Muscle of arm (tissue), 14 donors: ENCODE measurements at places on chromosomes 6 and 20. TPM values are rescaled to one million over a fixed set of nuclear protein-coding genes. Genes with fewer than 3 reads are reported as not detected.

MAFB gene
- polyA plus RNA-seq = 9.9 TPM

TOX2 gene
- polyA plus RNA-seq = 3.3 TPM

ADGB gene
- not detected for polyA plus RNA-seq

LY6G6F gene
- not detected for polyA plus RNA-seq

C6orf15 gene
- not detected for polyA plus RNA-seq

RNF39 gene
- 0.33 TPM for polyA plus RNA-seq

MRAP2 gene
- polyA plus RNA-seq = 28.7 TPM

DOP1A gene
- 13.7 TPM for polyA plus RNA-seq

BPIFB4 gene
- not detected for polyA plus RNA-seq

FAM83D gene
- polyA plus RNA-seq = 6.0 TPM

OR12D3 gene
- polyA plus RNA-seq = not detected

CALHM6 gene
- 2.9 TPM for polyA plus RNA-seq

GJA1 gene
- 67.2 TPM for polyA plus RNA-seq

PAK5 gene
- 0.17 TPM for polyA plus RNA-seq

PSORS1C2 gene
- 0.85 TPM for polyA plus RNA-seq

LINC00237 gene
- 0.42 TPM for polyA plus RNA-seq

TMEM170B gene
- polyA plus RNA-seq = 8.0 TPM

MYB gene
- polyA plus RNA-seq = 1.3 TPM

C6orf132 gene
- 0.53 TPM for polyA plus RNA-seq

ADGRF1 gene
- 0.03 TPM for polyA plus RNA-seq

TMEM74B gene
- 6.1 TPM for polyA plus RNA-seq

CD93 gene
- polyA plus RNA-seq = 61.0 TPM

MOG gene
- not detected for polyA plus RNA-seq

MARCKS gene
- polyA plus RNA-seq = 269 TPM

FNDC1 gene
- polyA plus RNA-seq = 308 TPM

DCDC2 gene
- 0.16 TPM for polyA plus RNA-seq

C20orf144 gene
- polyA plus RNA-seq = not detected

CLDN20 gene
- polyA plus RNA-seq = 0.54 TPM

CD109 gene
- 16.6 TPM for polyA plus RNA-seq

TPBG gene
- 9.2 TPM for polyA plus RNA-seq

PTGIS gene
- polyA plus RNA-seq = 34.6 TPM

BPIFB6 gene
- polyA plus RNA-seq = not detected

GGTLC1 gene
- polyA plus RNA-seq = not detected

PNPLA1 gene
- polyA plus RNA-seq = not detected

COL9A3 gene
- polyA plus RNA-seq = 4.5 TPM

KIF6 gene
- not detected for polyA plus RNA-seq

NINL gene
- 16.3 TPM for polyA plus RNA-seq

PRR3 gene
- 14.5 TPM for polyA plus RNA-seq

PPP1R3G gene
- 2.0 TPM for polyA plus RNA-seq

EBF4 gene
- 7.8 TPM for polyA plus RNA-seq

OPRM1 gene
- polyA plus RNA-seq = not detected

FKBP1C gene
- 1.5 TPM for polyA plus RNA-seq

MAD2L1BP gene
- not detected for polyA plus RNA-seq

KHDC1L gene
- not detected for polyA plus RNA-seq

FERMT1 gene
- polyA plus RNA-seq = 2.3 TPM

MCCD1 gene
- polyA plus RNA-seq = not detected

PRKN gene
- 2.7 TPM for polyA plus RNA-seq

EYA4 gene
- 24.7 TPM for polyA plus RNA-seq
